Melanocyte of skin (primary cell): ENCODE measurements at places on chromosomes 7 and 10. TPM values are rescaled to one million over a fixed set of nuclear protein-coding genes. Genes with fewer than 3 reads are reported as not detected.

Gene SPAM1
- not detected in 2 replicates for total RNA-seq

Gene YKT6
- 76.1 and 81.8 TPM in 2 replicates for total RNA-seq

Gene COL28A1
- total RNA-seq = under 0.01 TPM in 1 of 2 replicates, not detected in the other

Gene ANXA8
- 0.15 TPM in 1 of 2 replicates, not detected in the other for total RNA-seq

Gene XPNPEP1
- 132 and 149 TPM in 2 replicates for total RNA-seq

Gene PNLIPRP2
- total RNA-seq = not detected in 2 replicates

Gene SRGN
- total RNA-seq = 52.0 and 68.0 TPM in 2 replicates

Gene AQP1
- total RNA-seq = under 0.01 TPM in 2 replicates

Gene PNLIP
- not detected in 2 replicates for total RNA-seq

Gene RBP3
- total RNA-seq = not detected in 2 replicates

Gene PPP3CB
- 12.0 and 21.4 TPM in 2 replicates for total RNA-seq

Gene MKX
- not detected in 2 replicates for total RNA-seq

Gene CFAP70
- 1.5 and 2.4 TPM in 2 replicates for total RNA-seq

Gene KAZALD1
- total RNA-seq = 0.77 TPM in 1 of 2 replicates, not detected in the other

Gene CPA1
- total RNA-seq = not detected in 2 replicates

Gene SKAP2
- 5.0 and 17.7 TPM in 2 replicates for total RNA-seq

Gene HOXA5
- not detected in 2 replicates for total RNA-seq
